ENCODE measurements at places on chromosomes 5 and 9. TPM values are rescaled to one million over a fixed set of nuclear protein-coding genes. Genes with fewer than 3 reads are reported as not detected.
A peak's percentile ranks its signal among the peaks of the same experiment; 100 is the strongest.

DNA sequence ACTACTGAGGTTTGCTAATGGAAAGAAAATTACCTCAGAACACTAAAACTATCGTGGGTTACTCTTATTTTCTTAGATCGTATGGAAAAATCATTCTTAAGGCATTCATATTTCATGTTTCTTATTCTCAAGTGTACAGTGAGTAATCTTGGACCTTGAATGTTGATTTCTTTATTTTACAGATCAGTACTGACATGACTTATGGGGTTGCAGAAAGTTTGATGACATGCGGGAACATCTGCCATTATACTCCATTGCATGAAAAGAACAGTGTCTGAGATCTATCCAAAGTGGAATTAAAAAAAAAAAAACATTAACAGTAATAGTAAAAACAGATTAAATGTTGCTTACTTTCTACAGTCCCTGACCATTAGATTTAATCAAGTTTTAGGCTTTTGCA lies 1290.2 kb upstream of the WWC1 start:
- no peak for DNase-seq

The CD180 gene
- total RNA-seq = 0.69 TPM

GRCh38 chr5:92019376-92019990 lies 636.4 kb upstream of the ARRDC3 start:
- DNase-seq = no peak

The ASPN gene
- total RNA-seq = 15.4 TPM

DNA sequence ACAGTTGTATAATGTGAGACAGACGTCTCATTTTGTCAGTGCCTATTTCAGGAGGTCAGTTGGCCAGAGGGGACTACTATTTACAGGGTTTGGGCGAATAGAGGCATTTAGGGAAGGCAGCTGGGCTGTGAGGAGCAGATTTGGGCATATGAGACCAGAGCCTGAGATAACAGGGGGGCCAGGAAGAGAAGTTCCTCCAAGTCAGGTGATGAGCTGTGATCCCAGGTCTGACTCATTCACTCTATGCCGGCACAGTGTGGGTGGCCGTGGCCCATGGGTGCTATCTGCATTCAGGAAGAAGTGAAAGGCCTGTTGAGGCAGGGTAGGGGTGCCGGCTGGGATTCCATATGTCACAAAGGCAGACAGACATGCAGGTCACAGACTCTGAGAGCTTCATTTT lies 142.8 kb downstream of the PDZD2 start:
- DNase-seq = no peak

DNA sequence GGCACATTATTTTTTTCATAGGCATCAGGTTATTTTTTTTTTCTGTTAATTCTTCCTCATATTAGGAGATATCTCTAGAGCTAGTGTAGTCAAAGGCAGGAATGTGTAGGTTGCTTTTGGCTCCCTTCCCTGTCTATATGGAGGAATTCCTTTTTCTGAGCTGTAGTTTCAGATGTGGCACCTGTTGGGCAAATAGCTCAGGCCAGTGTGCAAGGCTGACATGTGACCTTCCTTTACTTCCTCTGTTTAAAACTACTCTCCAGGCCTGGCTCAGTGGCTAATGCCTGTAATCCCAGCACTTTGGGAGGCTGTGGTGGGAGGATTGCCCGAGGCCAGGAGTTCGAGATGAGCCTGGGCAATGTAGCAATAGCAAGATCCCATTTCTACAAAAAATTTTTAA lies 40.5 kb upstream of the KIAA1958 start:
- no peak for DNase-seq

The HTR1A gene
- not detected for total RNA-seq

The LVRN gene
- total RNA-seq = 4.7 TPM

- no peak for DNase-seq
These were observed 40.6 kb upstream of the CPLX2 start for GRCh38 chr5:175830586-175831300.

The IL13 gene
- total RNA-seq = not detected

DNA sequence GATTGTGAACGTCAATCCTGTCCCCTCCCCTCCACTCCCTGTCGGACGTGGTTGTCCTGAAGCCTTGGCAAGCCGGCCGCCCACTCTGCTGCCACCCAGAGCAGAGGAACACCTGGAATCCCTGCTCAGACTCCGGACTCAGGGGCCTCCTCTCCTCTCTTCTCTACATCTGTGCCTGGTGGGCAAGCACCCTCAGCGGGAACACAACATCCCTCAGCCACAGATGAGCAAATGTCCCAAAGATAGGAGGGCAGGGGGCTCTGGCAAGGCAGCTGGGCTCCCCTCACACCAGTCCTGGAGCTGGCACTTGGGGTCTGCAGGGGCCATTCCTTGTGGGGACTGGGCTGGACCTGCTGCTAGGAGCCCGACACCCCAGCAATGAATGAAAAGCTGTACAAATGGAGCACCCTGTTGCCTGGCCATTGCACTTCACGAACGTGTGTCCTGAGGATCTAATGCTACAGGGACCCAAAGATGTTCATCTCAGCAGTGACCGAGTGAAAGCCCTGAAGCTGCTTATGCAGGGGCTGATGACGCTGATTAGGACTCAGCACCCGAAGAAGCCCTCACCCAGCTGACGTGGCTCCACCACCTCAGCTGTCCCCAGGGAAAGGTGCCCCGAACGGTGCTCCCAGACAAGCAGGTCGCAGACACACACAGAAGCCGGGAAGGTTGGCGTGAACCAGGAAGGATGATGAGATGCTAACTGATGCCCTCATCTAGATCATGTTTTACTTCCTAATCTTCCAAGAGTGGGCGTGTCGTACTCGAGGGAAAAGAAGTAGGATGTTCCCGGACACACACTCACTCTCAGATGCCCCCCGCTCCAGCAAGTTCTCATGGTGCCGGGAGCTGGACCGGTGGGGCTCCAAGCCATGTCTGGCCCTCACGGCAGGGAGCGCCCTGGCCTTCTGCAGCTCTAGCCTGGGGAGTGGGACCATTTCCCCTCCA lies 177.0 kb upstream of the PPP1R26 start:
- DNase-seq = no peak

The WHRN gene
- total RNA-seq = 12.6 TPM

The TMEM38B gene
- 13.9 TPM for total RNA-seq

The INSL4 gene
- not detected for total RNA-seq

- DNase-seq = no peak
These were observed 362.8 kb downstream of the ISL1 start for GRCh38 chr5:51746023-51746422.

- DNase-seq = no peak
These were observed 25.0 kb upstream of the SPTLC1 start for GRCh38 chr9:92140074-92140753.

- no peak for DNase-seq
These were observed 412 bp downstream of the LCN1 start for GRCh38 chr9:135521608-135522095.

GRCh38 chr5:122507581-122507980 lies 195.5 kb downstream of the SNCAIP start:
- no peak for DNase-seq

The SGCD gene
- total RNA-seq = 31.0 TPM

DNA sequence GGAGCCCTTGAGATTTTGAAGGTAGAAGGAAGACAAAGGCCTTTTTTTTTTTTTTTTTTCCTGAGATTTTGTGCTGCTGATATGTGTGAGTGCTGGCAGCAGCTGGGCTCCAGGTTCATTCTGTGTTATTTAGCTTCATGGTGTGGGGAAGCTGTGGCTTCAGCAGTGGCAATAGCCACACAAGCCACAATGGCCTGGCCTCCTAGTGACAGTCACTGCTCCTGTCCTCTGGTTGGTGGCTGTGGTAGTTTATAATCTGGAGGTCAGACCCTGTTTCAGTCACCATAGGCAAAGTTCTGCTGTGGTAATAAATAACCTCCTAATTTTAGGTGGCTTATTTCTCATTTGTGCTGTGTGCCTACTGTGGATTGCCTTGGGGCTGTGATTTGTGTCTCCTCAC lies 28.2 kb upstream of the GPR151 start:
- DNase-seq = no peak

GRCh38 chr9:2593744-2594143 lies 27.8 kb upstream of the VLDLR start:
- no peak for DNase-seq

The PRUNE2 gene
- total RNA-seq = 586 TPM

GRCh38 chr5:82167372-82167935 lies 110.7 kb downstream of the RPS23 start:
- no peak for DNase-seq

DNA sequence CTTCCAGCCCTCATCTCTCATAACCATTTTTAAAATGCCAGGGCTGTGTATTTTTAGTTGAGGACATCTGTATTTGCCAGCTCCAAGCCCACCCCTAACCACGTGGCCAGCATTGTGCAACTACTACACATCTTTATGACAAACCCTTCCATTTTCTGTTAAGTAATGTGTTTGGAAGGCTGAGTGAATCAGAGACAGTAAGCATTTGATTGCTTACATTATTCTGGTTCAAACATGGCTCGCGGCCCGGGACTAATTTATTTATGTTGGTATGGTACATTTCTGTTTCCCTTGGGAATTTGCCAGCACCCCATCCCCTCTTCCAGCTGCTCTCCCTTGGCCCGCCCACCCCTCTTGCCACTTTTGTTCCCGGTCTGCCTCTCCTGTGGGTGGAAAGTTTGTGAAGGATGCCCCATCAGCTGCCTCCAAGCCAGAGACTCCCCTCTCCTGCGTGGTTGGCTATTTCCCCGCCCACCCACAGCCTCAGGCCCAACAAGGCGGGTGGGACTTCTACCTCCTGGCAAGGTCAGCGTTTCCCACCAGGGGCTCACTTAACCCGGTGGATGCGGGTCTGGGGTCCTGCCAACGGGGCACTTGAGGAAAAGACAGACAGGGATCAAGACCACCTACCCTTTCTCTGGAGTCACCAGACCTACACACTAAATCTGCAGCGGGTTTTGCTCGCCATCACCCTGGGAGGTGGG lies 162.2 kb downstream of the HSD17B3 start:
- peak; percentile 96 for DNase-seq

The NOXA1 gene
- 2.7 TPM for total RNA-seq

- no peak for DNase-seq
These were observed 374.7 kb downstream of the PTPRD start for GRCh38 chr9:10238087-10238486.

All from esophagus muscularis mucosa (tissue), 4 donors.